T-cell (primary cell): ENCODE measurements at places on chromosomes 1 and 21. TPM values are rescaled to one million over a fixed set of nuclear protein-coding genes. Genes with fewer than 3 reads are reported as not detected.

S100A8 gene
- total RNA-seq, result 3.8 TPM

LYPLAL1 gene
- 19.4 TPM for total RNA-seq

BRWD1 gene
- total RNA-seq, result 74.4 TPM

ESPN gene
- 2.1 TPM for total RNA-seq

RNPEP gene
- 30.4 TPM for total RNA-seq

HSD3B1 gene
- not detected for total RNA-seq

MCOLN2 gene
- 7.6 TPM for total RNA-seq

GJA9 gene
- not detected for total RNA-seq
